MV-4-11 (cell line): ENCODE measurements at places on chromosomes 11 and 22.

DNA sequence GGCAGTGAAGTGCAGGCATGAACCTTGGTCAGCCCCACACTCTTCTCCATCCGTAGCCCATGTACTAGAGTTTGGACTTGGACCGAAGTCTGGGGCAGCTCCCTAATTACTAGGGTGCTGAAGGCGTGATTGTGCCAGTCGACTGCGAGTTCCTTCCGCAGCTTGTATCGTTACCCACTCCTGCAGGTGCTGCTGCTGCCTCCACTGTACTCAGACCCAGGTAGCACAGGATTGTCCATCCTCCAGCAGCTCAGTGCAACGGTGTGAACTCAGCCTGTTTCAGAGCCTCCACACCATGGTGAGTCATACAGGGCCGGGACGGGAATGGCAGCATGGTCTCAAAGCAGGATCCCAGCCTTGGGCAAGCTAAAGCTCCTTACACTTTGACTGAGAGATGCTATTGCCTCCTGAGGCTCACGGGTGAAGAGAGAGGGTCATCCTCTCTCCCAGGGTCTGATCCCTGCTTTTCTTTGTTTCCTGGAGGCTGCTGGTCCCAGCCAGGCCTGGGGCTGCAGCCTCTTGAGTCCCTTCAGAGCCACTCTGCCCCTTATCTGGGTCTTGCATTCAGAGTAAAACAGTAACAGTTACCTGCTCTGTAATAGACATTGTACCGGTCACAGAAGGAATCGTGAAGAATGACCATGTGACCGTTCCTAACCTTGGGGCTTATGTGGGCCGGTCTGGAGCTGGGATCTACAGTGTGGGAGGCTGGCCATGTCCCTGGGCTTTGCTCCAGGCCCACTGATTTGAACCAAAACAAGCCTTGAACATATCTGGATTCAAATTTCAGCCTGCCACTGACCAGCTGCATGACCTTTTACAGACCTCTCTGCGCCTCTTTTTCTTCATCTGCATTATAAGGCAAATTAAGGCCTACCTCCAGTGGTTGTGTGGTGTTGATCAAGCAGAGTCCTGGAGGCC lies 1.7 kb downstream of the TKFC start:
- DNase-seq: no peak

DNA sequence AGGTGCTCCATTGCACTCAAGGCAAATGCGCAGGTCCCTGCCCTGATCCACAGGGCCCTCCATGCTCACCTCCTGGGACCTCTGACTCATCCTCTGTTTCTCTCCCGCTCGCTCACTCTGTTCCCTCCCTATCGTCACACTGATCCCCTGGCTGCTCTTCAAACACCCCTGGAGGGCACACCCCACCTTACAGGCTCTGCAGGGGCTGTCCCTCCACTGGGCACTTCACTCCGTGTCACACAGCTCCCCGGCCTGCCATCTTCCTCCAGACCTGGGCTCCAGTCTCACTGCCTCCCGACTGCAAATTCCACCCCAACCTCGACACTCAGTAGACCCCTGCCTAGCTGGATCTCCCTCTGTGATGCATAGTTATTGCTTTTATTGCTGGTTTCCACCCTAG lies 91.5 kb upstream of the PRDM11 start:
- DNase-seq: no peak

GRCh38 chr11:18310800-18311340 lies 11.1 kb downstream of the HPS5 start:
- peak; percentile 87 for DNase-seq

- no peak for DNase-seq
These were observed 57.2 kb downstream of the PPFIA1 start for GRCh38 chr11:70327717-70328116.

DNA sequence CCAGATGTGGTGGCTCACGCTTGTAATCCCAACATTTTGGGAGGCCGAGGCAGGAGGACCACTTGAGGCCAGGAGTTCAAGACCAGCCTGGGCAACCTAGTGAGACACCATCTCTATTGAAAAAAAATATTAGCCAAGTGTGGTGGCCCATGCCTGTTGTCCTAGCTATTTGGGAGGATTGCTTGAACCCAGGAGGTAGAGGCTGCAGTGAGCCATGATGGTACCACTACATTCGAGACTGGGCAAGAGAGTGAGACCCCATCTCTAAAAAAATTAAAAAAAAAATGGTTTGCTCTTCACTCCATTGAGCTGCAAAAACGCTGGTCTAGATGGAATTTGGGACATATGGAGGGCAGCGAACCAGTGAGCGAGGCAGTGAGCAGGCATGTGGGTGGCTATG lies 21.6 kb upstream of the SOX10 start:
- no peak for DNase-seq

GRCh38 chr22:28597665-28598064 lies 82.0 kb downstream of the TTC28 start:
- no peak for DNase-seq

DNA sequence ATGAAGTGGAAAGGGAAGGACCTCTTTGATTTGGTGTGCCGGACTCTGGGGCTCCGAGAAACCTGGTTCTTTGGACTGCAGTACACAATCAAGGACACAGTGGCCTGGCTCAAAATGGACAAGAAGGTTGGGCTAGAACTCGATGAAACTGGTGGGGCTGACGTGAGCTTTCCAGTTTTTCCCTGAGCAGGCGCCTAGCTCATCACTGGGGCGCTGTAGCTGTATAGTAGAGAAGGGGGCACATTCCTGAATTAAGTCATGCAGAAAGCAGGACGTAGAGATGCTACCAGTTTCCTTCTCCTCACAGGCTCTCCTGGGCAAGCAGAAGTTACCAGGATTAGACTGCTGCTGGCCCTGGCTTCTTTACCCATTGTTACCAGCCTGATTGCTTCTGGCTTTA lies 33.3 kb downstream of the NF2 start:
- DNase-seq: no peak

DNA sequence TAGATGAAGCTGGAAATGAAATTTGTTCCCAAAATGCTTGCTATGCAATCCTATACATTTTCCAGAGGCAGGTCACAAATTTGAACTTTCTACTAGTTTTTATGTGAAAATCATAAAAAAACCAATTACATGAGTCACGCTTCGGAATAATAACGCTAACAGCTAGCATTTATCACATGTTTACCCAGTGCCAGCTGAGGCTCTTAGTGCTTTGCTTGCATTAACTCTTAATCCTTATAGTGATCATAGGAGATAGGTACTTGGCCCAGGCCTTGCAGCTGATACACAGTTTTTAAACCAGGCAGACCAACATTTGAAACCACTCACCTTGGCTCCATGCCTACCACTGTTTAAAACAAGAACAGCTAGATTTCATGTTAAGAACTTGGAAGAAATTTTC lies 131.8 kb upstream of the RAG2 start:
- no peak for DNase-seq

DNA sequence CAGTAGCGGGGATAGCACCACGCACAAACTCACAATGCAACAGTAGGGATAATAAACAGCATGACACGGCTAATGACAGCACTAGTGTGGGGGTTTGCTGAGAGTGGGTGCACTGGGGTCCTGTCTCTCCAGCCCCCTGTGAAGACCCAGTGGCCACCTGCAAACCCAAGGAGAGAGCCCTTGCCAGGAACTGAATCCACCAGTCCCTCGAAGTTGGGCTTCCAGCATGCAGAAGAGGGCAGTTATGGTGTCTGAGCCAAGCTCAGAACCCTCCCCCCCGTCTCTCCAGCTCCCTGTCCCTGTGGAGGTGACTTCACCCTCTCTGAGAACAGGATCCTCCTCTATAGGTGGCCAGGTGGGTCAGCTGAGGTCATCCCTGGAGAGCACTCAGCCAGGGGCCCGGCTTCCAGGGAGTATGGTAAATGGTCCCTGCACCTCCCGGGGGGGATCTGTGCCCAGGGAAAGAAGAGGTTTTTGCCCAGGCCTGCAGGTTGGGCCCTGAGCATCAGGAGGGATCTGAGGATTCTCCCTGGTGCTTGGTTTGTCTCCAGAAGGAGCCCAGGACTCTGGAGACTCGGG lies 86.3 kb upstream of the PRR5 start:
- DNase-seq: no peak

DNA sequence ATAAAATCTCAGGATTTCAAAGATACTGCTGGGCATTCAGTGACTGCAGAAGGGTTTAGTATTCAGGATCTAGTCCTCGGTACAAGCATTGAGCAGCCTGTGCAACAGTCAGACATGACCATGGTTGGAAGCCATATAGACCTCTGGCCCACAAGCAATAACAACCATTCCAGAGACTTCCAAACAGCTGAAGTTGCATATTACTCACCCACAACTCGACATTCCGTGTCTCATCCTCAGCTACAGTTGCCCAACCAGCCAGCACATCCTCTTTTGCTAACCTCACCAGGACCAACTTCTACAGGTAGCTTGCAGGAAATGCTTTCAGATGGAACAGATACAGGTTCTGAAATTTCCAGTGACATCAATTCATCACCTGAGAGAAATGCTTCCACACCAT lies 156.8 kb downstream of the C11orf91 start:
- DNase-seq: no peak

DNA sequence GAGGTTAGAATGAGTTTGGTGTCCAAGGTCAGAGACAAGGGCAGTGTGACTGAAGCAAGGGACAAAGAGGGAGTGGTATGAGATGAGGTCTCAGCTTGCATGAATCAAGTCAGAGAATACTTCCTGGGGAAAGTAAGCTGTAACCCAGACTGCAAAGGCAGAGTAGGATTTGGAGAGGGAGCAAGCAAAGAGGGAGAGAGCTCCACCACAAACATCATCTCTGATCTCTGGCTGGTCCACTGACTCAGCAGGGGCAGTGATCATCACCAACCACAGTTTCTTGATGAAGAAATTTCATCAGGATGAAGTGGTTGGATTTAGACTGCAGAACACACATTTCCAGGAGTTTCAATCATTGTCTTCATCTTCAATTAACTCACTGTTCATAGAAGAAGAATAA lies 54.9 kb upstream of the HMGXB4 start:
- DNase-seq: peak; percentile 29

- DNase-seq: no peak
These were observed 31.5 kb downstream of the SDHD start for GRCh38 chr11:112118176-112118575.

- no peak for DNase-seq
These were observed 113.0 kb upstream of the NAV2 start for GRCh38 chr11:19599681-19600080.

- peak; percentile 95 for DNase-seq
These were observed at the start of gene LGALS12 for GRCh38 chr11:63505857-63506528. Gene LGALS12 (plus strand): TSS chr11:63506084. CDS start chr11:63506459, 375 bp downstream.

DNA sequence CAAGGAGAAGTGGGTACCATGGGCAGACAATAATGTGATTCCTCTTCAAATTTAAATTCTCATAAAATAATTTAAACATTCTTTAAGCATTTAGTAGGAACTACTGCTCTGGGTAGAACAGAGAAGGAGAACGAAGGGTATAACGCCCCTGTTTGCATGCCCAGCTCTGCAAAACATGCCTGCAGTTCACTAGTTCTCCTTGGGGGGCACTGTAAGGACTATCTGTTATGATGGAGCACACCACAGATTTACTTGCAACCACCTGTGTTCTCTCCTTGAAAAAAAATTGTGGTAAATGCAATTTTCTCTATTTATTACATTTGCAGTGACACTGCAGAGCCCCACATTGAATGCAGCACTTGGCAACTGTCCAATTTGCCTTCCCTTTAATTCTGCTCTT lies 100.3 kb downstream of the GUCY1A2 start:
- DNase-seq: no peak

GRCh38 chr11:36390963-36391471 lies 94.9 kb downstream of the PRR5L start:
- peak; percentile 96 for DNase-seq

- DNase-seq: no peak
These were observed 401.1 kb downstream of the CTTN start for GRCh38 chr11:70799386-70799785.

DNA sequence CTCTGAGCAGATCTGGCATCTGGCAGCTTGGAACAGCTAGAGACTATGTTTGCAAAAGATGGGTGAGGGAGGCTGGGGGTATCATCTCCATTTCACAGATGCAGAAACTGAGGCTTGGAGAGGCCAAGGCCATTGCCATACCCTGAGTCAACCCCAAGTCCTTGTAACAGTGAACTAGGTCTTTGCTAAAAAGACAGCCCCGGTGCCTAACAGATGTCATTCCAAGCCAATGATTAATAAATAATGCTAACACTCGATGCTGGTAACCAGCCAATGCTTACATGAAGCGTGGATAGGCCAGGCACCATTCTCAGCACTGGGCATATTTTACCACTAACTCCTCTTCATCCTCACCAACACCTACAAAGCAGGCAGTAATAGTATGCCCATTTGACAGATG lies 164.0 kb downstream of the MN1 start:
- DNase-seq: no peak

DNA sequence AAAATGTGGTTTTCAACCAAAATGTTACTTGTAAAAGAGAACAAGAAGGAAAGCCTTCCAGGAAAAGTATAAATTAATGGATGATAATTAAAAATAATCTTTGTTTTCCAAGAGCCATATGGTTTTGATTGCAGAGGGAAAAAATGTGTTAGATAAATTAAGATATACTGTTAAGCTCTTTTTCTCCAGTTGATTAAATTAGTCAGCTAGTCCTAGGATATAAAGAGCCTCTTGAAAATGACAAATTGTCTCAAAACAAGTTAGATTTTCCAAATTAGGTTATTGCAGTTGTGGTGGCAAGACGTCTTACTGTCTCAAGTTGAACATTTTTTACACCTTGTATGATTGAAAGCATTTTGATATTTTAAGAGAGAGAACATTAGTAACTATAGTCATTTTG lies 110.9 kb downstream of the DYNC2H1 start:
- no peak for DNase-seq

DNA sequence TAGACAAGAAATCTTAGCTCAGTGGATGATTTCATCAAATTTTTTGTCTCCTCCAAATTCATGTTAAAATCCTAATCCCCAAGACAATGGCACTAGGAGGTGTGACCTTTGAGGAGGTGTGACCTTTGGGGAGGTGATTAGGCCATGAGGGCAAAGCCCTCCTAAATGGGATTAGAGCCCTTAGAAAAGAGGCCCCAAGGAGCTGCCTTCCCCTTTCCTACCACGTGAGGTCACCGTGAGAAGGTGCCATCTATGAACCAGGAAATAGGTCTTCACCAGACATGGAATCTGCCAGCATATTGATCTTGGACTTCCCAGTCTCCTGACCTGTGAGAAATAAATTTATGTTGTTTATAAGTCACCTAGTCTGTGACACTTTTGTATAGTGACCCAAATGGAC lies 138.7 kb downstream of the TRIM29 start:
- DNase-seq: no peak

DNA sequence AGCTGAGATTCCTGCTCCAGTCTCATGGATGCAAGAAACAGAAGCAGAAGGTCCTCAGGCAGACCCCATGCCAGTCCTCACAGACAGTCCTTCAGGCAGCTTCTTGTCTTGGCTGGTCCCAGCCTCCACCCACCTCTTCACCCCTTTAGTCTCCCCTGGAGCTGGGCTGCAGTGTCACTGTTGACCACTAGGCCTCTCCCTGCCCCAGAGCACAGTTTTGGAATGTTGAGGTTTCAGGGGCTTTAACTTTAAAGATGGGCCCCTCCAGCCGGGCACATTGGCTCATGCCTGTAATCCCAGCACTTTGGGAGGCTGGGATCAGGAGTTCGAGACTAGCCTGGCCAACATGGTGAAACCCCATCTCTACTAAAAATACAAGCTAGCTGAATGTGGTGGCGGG lies 39.5 kb upstream of the GCAT start:
- DNase-seq: no peak
